Skeletal muscle cell (primary cell): ENCODE measurements at places on chromosomes 7 and 10.

- no peak for DNase-seq
These were observed 146.3 kb downstream of the MALRD1 start for GRCh38 chr10:19194866-19195265.

- DNase-seq: no peak
These were observed 64.4 kb downstream of the BPGM start for GRCh38 chr7:134710854-134711624.

- DNase-seq: no peak
These were observed 1053.9 kb downstream of the CNTNAP2 start for GRCh38 chr7:147170341-147171012.

DNA sequence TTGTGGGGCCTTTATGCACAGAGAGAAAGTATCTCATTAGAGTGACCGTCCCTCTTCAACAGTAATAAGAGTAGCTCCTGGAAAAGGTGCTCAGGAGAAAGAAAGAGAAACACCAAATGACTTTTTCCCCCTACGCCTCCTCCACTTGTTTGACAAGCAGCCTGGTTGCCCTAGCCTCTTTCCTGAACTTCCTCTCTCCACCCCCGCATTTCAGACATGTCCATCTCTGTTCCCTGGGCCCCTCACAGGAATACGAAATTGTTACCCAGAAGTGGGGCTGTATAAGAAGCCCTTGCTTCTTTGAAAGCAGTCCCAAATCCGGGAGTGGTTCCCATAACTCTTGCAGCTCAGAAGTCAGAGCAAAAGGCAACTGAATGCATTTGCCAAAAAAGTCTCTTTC is 119.6 kb upstream of the ADO start:
- no peak for DNase-seq

- no peak for DNase-seq
These were observed 1.7 kb downstream of the VPS37D start for GRCh38 chr7:73669288-73669701.

- DNase-seq: no peak
These were observed 8.9 kb downstream of the FGF8 start for GRCh38 chr10:101766753-101767599.

DNA sequence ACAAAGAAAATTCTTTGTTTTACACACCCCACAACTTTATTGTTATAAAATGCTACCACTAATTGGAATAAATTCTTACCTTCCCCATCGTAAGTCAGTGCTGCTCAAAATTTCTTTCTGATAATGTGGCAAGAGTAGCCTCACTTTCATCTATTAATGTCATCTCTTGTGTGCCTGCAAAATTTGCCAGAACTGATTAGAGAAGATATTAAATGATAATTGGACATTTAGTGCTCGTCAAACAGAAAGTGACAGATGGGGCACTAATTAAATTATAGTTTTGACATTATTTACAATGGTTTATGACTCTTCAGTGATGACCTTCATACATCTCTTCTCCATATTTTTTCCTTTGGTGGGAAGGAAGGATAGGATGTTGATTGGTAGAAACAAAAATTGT is 690.9 kb downstream of the NXPH1 start:
- DNase-seq: no peak

DNA sequence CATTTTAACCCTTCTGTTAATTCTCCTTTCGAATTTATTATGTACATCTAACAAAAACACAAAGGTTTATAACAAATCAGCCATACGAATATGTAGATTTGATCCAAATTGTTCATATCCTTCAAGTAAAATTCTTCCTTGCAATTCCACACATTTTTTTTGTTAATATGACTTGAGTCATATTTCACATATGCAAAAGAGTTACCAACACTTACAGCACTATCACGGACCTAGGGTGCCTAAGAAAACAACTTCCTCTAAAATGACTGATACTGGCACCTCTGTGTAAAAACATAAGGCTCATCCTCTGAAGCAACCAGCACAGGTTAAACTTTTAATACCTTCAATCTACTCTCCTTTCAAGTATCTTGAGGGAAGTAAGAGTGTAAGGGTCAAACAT is 451.8 kb downstream of the SEMA3D start:
- DNase-seq: no peak

DNA sequence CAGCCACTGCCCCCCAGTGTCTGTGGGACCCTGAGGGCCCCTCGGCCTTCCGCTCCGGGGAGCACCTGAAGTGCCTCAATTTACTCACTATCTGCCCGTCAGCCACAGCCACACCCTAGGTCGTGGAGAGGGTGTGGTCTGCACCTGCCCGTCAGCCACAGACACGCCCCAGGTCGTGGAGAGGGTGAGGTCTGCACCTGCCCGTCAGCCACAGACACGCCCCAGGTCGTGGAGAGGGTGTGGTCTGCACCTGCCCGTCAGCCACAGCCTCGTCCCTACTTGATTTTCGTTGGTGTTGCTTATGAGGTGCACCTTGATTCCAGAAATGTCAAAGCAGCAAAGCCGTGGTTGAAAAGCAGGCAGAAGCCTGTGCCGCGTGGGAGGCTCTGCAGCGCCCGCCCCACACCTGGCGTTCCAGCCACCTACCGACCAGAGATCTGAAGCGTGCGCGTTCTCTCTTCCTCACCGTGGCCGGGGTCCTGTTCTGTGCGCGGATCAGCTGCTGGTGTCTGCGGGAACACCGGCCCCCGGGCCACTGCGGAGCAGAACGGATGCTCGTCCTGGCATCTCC is 101.6 kb downstream of the DYNC2I1 start:
- no peak for DNase-seq

GRCh38 chr10:114081911-114082583 is 38.4 kb downstream of the ADRB1 start:
- no peak for DNase-seq

- no peak for DNase-seq
These were observed 265.4 kb upstream of the DGKB start for GRCh38 chr7:15167912-15168311.

DNA sequence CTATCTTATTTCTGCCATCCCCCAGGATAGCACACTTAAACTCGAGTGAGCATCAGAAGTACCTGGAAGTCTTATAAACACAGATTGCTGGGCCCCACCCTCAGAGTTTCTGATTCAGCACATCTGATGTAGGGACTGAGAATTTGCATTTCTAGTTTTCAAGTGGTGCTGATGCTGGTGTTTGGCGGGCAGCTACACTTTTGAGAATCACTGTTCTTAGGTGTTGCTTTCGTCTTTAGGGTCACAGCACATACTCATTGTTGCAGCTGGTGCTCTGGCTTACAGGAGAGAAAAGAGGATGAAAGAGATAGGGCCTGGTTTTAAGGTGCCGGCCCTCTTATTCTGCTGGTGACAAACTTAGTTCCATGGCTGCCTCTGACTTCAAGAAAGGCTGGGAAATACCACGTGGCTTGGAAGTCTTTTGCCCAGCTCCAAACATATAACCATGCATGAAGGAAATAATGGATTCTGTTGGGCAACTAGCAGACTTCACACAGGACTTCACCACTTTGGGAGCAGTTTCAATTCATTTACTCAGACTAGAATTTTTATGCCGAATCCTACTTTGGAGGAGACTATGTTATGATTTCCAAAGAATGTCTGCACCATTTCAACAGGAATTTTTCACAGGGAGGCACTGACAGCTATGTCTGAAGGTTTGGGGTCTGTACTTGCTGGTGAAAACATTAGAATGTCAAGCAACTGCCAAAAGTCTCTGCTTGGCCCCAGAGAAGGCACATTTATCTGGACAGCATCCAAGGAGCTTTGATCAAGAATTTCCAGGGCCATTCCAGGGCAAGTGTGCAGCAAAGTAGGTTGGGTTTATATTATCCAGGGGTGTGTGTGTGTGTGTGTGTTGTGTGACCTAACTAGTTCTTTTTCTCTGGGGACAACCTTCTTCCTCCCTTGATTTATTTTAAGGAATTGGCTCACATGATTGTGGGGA is 6.9 kb upstream of the MINDY4 start:
- peak; percentile 56 for DNase-seq
